ENCODE measurements at places on chromosomes 3 and 15.
A peak's percentile ranks its signal among the peaks of the same experiment; 100 is the strongest.

GRCh38 chr3:161083131-161083530, 22.0 kb downstream of the B3GALNT1 start:
- no peak for DNase-seq

DNA sequence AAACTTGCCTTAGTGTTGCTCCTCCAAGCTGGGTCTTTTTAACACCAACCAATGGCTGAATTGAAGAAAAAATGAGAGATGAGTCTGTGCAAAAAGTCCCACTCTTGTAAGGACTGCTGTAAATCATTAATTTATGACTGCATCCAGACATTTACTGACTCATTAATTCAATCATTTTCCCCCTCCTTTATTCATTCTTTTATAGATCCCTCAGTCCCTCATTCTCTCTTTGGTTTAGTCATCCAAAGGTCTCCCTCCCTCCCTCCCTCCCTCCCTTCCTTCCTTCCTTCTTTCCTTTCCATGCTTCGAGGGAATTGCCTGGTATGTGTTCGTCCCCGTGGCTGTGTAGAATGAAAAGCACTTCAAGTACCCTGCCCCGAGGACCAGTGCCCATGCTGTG, 35.3 kb upstream of the MRPS22 start:
- DNase-seq, result no peak

GRCh38 chr3:152339881-152340505, 71.3 kb downstream of the MBNL1 start:
- no peak for DNase-seq

DNA sequence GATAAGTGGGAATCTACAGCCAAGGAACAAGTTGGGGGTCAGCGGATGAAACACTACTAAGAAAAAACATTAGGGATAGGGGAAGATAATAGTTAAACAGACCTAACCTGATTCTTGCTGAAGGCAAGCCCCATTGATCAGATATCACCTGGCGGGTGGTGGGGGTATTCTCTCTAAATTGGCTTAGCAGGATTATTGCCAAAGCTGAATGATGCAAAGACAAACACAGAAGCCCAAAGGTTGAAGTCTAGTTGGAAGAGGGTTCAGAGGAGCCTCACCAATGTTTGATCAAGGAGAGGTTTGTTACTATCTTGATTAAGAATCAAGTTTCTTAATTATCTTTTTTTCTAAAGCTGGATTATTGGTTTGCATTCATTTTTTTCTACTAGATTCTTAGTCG, 371.9 kb upstream of the CNTN4 start:
- no peak for DNase-seq

DNA sequence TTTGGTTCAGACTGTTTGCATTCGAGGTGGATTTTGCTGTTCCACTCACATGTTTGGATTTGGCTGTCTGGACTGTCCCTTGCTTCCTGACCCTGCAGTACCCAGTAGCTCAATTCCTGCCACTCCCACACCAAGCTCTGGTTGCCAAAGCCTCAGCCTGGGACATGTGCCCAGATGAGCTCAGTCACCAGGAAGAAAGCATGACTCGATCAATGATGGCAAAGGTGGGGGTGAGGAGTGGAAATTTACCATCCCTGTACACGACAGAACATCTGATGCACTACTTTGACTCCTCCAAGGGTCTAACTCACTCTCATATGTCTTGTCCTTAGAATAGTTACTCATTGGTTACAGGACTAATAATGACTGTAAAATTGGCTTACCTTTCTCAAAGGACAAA, 45.2 kb downstream of the ZNF385D start:
- DNase-seq, result no peak

- DNase-seq, result no peak
Observed at GRCh38 chr3:193594946-193595689, 2.1 kb downstream of the OPA1 start.

- DNase-seq, result no peak
Observed at GRCh38 chr3:168155303-168155702, 59.6 kb upstream of the GOLIM4 start.

GRCh38 chr3:52517796-52518722, 15.6 kb downstream of the NT5DC2 start:
- no peak for DNase-seq

DNA sequence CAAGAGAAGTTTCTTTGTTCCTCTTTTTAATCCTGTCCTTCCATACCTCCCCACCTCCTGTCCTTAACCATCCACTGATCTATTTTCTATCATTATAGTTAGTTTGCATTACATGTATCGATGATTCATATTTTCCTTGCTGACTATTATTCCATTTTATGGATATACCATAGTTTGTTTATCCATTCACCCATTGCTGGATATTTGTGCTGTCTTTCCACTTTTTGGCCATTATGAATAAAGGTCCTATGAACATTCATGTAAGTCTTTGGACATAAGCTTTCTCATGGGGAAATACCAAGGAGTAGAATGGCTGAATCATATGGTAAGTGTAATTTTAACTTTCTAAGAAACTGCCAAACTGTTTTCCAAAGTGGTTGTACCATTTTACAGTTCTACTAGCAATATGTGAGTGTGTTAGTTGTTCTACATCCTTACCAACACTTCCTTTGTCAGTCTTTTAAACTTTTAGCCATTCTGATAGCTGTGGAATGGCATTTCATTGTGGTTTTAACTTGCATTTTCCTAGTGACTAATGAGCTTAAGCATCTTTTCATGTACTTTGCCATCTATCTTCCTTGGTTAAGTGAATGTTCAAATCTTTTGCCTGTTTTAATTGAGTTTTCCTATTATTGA, 11.7 kb downstream of the ATP6V1A start:
- DNase-seq, result no peak

DNA sequence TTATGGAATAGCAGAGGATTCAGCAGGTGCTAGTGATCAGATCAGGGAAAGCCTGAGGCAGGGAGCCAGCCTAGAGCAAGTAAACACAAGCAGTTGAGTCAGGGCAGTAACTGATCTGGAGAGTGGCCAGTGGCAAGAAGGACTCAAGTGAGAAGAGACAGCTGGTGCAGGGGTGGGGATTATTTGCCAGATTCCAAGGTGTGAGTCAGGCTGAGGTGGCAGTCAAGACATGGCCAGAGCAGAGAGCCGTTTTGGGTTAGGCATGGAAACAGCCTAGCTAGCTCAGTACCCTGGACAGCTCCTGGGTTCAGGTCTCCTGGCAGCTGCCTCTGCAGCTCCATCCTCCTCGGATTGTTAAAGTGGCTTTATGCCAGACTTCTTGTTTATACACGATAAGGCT, 281.9 kb upstream of the ONECUT1 start:
- DNase-seq, result peak; percentile 2

GRCh38 chr15:78340231-78341056, at the start of gene CRABP1:
Gene CRABP1, plus strand, starts transcription at chr15:78340353. Its CDS starts 76 bp downstream, at chr15:78340429.
- no peak for DNase-seq

- no peak for DNase-seq
Observed at GRCh38 chr3:124360155-124360554, 368.2 kb upstream of the ROPN1 start.

GRCh38 chr3:73435055-73435454, 189.7 kb downstream of the PDZRN3 start:
- DNase-seq, result no peak

- DNase-seq, result peak; percentile 13
Observed at GRCh38 chr3:52798978-52799476, 4.4 kb downstream of the ITIH3 start.

DNA sequence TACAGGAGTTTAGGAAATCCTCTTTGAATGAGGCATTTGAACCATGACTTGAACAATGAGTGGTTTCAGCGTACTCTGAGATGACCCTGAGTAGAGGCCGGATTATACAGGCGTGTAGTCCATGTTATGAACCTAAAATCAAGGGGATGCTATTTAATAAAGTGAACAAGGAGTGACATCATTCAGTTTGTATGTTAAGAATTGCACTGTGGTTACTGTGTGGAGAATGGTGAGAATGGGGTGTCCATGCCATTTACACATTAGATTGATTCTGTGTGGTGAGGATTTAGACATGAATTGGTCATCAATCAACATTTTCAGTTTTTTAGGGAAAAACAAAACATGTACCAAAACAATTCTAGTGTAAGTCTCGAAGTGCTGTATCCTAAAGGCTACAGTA, 65.8 kb downstream of the TPRG1 start:
- DNase-seq, result no peak

DNA sequence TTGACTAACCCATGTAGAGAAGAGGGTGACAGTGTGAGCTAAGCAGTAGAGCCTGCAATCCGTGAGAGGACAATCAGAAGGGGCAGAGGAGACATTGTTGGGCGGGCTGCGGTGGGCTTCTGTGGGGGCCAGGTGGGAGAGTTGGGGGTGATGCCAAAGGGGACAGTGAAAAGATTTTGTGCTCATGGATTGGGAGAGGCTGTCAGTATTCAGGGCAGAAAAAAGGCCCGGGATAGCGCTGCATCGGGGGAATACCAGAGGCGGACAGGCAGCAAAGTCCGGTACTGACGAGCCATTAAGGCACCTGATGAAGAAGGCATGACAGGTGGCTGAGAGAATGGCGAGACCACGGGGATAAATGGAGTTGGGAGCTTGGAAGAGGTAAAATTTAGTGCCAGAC, 1.3 kb upstream of the PXYLP1 start:
- DNase-seq, result no peak

DNA sequence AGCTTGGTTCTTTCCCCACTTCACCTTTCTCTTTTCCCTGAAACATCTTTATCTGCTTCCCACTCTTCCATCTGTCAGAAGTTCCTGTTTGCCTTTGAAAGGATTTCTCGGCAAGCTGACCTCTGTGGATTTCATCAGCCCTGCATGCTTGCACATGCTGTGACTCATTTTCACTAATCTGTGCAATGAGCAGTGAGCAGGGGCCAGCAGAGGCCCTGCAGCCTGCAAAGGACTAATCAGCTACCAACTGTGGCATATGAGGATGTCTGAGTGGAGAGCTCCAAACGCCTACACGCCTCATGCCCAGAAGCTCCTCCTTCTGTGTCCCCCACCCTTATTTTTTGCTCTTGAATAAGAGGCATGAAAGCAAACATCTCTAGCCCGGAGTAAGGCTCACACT, 333.0 kb upstream of the SEMA6D start:
- DNase-seq, result no peak

- DNase-seq, result no peak
Observed at GRCh38 chr3:36480911-36481648, 100.8 kb downstream of the STAC start.

DNA sequence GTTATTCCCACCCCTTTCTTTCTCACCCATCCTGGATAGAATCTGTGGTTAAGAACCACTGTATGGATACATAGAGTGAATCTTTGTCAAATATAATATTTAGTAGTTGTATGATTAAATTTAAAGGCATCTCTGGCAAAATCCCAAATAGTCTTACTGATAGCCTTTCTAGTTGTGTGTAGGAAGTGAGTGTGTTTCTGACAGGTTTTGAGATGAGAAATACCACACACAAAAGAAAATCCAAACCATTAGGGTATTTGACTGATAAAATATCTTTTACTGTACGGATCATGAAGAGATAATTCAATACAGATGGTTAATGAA, 44.7 kb upstream of the PLCL2 start:
- no peak for DNase-seq

GRCh38 chr15:84781495-84781894, 33.1 kb downstream of the ZNF592 start:
- DNase-seq, result no peak

DNA sequence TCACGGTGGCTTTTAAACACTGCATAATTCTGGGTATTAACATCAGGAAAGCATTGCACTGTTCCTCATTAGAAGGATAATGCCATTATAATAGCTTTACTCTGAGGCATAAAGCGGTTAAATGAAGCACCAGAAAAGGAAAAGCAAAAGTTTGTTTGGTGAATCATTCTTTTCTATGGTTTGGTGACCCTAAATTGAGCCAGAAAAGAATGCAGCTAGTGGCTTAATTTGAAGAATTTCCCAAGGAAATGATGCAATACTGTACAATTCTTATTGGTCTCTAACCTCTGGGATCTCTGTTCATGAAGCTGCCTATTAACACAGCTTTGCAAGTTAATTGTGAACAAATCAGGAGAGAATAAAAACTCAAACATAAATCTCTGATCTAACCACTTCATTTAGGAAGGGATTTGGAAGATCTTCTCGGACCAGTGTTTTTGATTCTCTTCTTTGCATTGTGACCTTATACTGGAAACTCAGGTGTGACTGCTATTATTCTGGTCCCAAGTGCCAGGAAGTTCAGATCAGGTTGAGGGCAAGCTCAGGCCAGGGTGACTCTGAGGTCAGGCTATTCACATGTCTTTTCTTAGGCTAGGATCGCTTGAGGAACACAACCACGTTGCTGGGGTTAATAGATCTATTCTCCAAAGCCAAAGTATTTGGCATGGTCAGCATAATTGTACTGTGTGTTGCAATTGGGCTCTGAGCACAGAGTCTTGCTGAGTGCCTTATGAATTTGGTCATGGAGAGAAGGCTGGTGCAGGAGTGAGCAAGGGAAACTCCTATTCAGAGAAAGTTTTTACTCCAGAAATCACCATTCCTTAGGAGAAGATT, 11.3 kb upstream of the DLG1 start:
- DNase-seq, result no peak

GRCh38 chr3:171116365-171116764, 89.8 kb upstream of the SLC2A2 start:
- no peak for DNase-seq

DNA sequence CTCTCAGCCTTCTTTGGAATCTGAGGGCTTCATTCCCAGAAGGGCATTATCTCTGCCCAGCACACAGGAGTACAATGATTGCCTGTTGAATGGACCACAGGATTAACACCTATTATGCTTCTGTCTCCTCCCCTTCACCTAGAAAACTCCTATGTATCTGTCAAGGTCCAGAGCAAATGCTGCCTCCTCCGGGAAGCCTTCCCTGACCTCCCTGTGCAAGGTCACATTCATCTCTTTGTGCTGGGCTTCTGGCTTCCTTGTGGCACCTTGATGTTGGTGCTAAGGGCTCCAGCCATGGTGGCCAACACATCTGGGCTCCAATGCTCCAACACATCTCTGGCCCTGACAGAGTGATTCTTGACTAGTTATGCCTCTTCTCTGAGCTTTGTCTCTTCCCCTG, 49.9 kb upstream of the ATP2B2 start:
- no peak for DNase-seq

- DNase-seq, result no peak
Observed at GRCh38 chr3:119774444-119774843, 7.5 kb upstream of the NR1I2 start.

GRCh38 chr3:123439806-123440580, 8.9 kb downstream of the ADCY5 start:
- no peak for DNase-seq

DNA sequence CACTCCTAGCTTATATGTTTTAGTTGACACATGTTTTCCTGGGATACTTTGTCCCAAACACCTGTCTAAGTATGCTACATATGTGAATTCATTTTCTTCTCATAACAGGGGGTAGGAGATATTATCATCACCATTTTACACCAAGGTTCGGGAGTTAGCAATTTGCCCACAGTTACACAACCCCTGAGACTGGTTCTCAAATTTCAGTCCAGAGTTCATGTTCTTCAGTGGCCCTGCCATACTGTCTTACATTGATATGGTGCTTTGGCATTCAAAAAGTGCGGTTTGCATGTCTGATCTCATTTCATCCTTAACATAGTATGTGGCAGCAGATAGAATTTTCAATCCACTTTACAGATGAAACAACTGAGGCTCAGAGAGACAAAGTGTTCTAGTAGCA, 38.4 kb downstream of the ROBO2 start:
- no peak for DNase-seq
